Heart right ventricle (tissue), 16 donors: ENCODE measurements at places on chromosomes 6 and 20.

DNA sequence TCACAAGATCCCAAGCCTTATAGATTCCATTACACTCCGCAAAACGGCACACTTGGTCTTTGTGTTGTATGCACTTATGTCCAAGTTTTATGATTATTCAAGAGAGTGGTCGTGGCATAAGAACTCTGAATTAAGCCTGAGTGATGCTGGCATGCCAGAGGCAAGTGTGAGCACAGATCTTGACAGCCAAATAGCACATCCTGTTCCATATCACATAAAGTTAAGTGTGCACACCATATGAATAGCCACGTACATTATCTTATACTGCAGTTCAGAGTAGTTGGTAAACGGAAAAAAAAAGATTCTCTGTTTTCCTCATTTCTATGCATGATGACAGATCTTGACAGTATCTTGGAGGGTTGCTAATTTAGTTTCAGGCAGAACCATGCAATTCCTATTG lies 727.3 kb upstream of the FLRT3 start:
- DNase-seq = no peak

DNA sequence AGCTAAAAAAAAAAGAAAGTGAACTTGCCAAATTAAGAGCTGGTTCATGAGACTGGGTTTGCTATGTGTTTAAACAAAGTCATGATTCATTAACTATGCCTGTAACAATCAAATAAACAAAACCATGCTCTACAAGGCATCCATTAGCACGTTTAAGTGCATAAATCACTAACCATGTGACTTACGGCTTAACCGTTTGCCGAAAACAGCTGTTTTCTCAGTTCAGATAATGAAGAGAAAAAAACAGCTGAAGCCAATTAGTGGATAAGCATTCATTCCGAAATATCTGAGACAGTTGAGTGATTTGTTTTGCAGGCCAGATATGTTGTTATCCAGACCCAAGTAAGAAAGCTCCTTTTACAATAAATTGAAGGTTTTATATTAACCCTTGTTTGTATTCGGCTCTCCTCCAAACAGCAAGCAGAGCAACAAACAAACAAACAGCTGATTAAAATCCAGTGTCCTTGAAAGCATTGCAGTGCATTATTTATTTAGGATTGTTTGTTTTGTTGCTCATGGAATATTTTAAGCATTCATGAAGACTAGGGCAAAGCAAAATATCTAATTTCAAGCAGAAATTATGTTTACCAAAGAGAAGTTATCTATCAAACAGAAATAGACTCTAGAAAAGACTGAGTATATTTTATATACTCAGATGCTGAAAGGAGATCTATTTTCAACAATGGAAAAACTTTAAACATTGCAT lies 343.5 kb downstream of the RFPL4B start:
- DNase-seq = no peak

DNA sequence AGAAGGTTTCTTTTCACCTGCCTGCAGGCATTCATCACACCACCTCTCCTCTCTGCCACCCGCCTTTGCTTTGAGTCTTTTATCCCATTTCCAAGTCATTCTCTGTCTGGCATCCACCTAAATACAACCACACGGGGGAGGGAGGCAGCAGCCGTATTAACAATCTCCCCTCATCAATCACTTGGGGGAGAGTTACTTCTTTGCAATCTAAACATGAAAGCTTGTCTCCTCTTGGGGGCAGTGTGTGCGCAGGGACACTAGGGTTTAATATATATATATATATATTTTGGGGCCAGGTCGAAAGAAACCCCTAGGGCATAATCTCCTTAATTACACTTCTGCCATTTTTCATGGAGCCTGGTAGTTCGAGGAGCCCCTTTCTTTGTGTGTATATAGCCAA lies 214.5 kb downstream of the TSHZ2 start:
- no peak for DNase-seq

DNA sequence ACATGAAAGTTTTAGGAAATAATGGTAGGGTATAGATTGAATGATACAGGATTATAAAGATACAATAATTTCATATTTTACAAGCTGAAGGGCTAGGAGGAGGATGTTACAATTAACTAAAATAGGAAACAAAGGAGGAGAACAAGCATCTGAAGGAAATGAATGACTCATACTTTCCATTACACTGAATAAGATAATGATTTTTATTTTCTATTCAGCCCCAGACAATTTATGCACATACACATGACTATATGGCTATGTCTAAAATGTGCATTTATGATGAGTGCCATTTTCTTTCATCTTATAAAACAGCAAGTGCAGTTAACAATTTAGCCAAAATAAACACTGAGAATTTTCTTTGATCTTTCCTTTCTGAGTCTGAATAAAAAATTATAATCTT lies 994.6 kb upstream of the ADGRB3 start:
- DNase-seq = no peak

DNA sequence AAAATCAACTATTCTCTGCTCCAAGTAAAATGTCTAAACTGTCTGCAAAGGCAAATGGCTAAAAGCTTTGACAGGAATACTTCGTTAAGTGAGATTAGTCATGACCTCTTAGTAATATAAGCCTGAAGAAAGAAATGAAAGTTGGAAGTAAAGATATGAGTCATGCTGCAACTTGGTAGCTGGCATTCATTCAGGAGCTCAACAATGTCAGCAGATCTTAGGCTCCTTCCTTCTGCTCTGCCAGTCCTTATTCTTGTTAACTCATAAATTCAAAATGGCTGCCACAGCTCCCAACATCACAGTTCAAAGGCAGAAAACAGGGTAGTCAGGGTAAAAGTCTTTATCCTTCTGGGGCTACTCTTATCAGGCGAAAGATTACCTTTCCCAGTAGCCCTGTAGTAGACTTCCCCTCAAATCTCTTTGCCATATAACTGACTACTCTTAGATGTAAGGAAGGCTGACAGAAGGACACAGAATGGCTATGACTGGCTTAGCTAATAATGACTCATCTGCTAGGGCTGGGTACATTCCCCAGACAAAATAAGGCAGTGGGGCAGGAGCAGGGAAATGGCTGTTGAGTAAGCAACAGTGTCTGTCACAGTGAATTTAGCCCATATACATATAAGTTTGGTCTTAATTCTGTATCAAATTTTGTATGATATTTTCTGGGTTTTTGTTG lies 24.4 kb upstream of the C6orf62 start:
- no peak for DNase-seq
